Urothelium cell line (cell line): ENCODE measurements at places on chromosomes 16 and 17.
A peak's percentile ranks its signal among the peaks of the same experiment; 100 is the strongest.

DNA sequence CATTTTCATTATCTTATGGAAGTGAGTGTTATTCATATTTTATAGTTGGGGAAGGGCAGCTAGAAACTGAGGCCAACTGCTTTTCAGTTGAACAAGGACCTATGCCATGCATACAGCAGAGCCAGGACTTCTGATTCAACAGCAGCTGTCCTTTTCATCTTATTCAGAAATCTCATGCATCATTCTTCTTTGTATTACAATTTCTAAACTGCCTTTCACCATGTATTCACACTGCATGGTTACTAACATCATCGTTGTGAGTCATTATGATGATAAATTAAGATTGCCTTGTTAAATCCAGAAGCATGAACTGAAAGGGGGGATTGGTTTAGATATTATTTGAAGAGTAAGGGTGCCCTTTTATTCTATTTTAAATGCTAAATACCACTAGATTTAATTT, 1470.1 kb upstream of the GOT2 start:
- DNase-seq, result no peak

- DNase-seq, result no peak
Measured at GRCh38 chr17:77865112-77865611, 93.3 kb upstream of the TNRC6C start.

DNA sequence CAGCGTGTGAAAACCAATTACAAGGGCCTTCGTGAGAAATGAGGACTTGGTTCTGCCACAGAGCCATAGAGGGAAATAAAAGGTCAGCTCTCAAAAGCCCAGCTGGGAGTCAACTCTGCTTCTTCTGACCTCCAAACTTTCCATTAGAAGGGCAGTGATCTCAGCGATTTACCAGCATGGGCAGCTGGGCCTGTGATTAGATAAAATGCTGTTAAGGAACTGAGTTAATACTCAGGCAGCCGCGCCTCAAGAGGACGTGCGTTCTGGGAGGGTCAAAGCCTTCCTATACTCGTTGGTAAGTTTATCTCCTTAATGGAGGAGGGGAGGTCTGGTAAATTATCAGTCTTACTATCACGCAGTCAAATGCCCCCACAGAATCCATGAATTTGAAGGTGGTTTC, 480.2 kb upstream of the ERCC4 start:
- no peak for DNase-seq

DNA sequence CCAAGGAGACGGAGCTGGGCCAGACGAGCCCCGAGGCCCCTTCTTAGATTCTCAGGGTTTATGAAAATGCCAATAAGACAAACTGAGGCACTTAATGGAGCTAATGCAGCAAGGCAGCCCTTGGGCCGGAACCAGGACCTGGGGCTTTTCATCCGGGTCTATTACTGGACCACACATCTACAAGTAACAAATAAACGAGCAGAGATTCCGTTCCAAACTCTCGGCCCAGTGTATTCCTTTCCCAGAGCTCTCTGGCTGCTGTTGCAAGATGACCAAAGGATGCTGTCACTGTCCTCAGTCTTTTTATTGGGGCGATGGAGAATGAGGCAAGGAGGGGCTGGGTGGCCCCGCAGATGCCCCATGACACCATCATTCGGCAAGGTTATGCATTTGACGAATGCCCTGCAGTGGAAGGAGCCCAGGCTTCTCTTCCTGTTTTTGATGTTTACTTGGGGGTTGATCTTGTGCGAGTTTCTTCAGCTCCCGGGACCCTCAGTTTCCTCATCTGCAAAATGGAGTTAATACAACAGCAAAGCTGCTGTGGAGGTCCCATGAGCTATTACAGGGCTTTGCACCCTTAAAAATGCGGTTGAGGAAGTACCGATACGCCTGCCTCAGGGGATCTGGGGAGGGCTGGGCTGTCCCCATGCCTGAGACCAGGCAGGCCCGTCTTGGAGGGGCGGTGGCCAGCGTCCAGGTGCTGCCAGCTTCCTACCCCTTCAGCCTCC, 1.1 kb upstream of the NTN1 start:
- no peak for DNase-seq

- DNase-seq, result no peak
Measured at GRCh38 chr16:25134166-25134700, 22.7 kb downstream of the LCMT1 start.

- peak; percentile 94 for DNase-seq
Measured at GRCh38 chr17:67528751-67529436, 151.8 kb downstream of the PITPNC1 start.

- DNase-seq, result peak; percentile 16
Measured at GRCh38 chr17:44417553-44417952, 28.1 kb upstream of the ITGA2B start.

GRCh38 chr17:82106688-82107305, 8.8 kb upstream of the FASN start:
- DNase-seq, result no peak

GRCh38 chr17:60322056-60322387, 69.9 kb downstream of the USP32 start:
- DNase-seq, result no peak

- DNase-seq, result no peak
Measured at GRCh38 chr17:60395508-60396065, 3.7 kb upstream of the USP32 start.

GRCh38 chr17:27600471-27600870, 30.5 kb upstream of the LGALS9 start:
- no peak for DNase-seq

DNA sequence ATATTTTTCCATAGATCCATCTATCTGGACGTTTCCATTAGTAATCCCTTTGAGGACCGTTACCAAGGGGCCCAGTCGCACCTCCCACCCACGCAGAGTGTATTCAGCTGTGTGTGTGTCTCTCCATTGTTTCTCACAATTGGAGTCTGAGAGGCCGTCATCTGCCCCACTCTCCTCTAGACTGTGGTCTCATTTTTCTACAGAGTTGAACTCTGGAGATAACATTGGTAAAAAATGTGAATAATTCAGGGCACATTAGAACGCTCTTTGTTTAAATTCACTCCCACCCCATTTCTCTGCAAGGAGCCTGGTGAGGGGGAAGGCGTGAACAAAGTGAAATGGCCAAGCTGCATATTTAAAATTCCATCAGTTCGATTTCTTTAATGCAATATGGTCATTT, 333.1 kb upstream of the MAF start:
- no peak for DNase-seq

DNA sequence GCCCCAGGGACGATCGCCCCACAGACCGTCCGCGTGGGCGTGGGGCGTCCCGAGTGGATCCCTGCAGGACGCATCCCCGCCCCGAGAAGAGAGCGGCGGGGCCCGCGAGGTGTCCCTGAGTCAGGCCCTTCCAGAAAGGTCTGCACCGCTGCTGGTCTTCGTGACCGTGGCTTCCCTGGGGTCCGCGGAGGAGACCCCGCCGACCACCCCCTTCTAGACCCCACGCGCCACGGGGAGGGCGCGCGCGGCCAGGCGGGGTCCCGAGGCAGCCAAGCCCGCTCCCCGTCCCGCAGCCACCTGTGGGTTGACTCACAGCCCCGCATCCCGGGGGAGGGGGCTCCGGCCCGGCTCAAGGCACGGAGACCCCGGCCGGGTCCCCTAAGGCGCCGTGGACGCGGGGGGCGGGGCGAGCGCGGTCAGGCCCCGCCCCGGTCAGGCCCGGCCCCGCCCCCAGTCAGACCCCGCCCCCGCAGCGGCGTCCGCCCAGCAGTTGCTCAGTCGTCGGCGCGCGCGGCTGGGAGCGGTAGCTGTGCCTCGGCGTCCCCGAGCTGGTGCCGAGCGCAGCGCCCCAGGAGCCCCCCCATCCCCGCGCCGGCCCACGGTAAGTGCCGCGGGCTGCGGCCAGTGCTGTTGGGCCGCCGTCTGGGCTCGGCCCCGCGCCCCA, at the start of gene BAIAP3:
Gene BAIAP3 (plus strand): TSS at position 497 of the 664 bp plus-strand sequence. CDS start 4,905 bp downstream, outside the sequence.
- peak; percentile 86 for DNase-seq

DNA sequence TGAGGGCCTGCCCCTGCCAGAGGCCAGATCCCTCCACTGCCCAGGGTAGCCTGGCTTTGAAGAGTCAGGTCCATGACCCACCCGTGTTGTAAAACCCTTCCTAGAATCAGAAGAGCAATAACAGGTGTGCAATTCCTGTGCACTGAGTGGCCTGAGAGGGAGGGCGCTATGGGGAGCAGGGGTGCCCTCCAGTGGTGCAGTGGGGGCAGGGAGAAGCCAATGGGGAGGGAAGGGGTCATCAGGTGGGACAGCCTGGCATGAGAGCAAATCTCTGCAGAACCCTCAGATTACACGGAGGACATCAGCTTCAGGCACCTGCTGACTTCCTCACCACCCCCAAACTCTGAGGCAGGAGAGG, 72.9 kb upstream of the ZNF469 start:
- DNase-seq, result no peak

DNA sequence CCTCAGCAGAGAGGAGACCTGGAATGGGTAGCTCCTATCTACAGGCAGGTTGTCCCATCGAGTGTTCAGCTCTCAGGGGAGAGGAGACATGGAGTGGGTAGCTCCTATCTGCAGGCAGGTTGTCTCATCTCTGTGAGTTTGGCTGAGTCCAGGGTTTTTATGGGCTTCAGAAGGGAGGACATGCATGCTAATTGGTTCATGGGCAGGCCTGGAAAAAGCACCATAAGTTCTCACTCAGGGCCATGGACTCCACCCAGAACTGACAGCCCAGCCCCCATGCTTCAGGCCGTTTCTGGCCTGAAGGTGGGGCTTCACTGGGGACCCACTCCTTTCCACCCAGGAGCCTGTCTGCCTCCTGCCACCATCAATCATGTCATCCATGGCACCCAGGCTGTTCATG, 84.0 kb downstream of the CYB561 start:
- DNase-seq, result no peak

GRCh38 chr16:73875996-73876690, 420.5 kb upstream of the PSMD7 start:
- no peak for DNase-seq

GRCh38 chr16:26530584-26531289, 536.0 kb upstream of the C16orf82 start:
- no peak for DNase-seq

DNA sequence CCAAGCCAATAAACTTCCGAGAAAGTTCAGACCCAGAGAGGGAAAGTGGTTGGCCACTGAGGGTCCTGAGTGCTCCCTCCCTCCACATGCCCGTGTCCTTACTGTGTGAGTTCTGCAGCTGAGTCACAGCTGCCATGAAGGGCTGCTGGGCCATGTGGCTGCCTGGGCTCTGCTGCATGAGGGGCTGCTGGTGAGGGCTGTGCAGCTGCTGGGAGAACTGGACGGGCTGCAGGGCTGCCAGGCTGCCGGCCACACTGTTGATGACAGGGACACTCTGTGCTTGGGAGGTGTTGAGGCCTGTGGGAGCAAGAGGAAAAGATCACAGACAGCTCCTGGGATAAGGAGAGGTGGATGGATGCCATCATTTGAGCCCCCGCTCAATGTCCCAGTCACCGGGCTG, 44.0 kb downstream of the HNF1B start:
- DNase-seq, result no peak

DNA sequence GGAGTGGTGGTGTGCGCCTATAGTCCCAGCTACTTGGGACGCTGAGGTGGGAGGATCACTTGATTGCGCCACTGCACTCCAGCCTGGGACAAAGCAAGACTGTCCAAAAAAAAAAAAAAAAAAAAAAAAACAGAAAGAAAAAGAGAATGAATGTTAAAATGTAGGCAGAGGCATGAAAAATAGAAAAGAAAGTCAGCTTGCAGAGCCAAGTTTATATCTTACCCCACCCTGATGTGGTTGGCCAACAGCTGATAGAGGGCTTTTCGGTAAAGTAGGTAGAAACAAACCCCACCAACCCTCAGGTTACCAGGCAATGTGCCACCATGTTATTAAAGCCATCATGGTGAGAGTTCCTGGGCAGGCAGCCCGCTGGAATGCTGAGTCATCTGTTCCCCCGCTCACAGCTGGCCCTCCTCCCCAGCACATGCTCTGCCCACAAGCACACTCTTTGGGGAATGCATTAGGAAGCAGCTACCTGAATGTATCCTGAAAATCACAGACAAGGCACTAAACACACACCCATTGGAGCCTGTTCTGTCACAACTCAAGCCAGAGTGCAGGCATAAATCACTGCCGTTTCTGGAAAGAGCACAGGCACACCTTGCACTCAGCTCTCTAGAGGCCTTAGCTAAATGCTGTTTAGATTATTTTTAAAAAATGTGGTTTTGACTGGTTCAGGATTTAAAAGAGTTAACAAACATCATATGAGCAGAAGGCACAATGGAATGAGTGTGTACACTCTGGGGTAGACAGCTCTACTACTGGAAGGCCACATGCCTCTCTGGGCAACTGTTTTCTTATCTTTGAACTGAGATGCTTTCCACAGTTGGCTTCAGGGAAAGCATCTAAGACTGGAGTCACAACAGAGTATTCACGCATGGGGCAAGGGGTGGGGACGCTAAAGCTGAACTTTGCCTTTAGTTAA, 128.5 kb downstream of the PARN start:
- peak; percentile 90 for DNase-seq

GRCh38 chr17:57556320-57556719, 188.8 kb downstream of the CCDC182 start:
- DNase-seq, result no peak

GRCh38 chr16:81917375-81917774, 93.9 kb downstream of the SDR42E1 start:
- no peak for DNase-seq

DNA sequence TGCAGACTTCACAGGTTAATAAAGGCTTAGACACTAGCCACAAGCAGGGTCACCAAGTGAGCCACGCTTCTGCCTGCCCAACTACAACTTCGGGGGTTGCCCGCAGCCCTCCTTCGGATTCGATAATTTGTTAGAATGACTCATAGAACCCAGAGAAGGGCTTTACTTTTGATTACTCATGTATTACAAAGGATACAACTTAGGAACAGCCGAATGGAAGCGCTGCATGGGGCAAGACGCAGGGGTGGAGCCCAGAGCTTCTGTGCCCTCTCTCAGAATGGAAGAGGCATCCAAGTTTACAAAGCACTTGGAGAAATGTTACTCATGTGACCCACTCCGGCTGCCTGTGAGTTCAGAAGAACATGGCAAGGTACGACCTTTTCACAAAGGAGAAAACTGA, 7.5 kb upstream of the CDH5 start:
- DNase-seq, result peak; percentile 57

DNA sequence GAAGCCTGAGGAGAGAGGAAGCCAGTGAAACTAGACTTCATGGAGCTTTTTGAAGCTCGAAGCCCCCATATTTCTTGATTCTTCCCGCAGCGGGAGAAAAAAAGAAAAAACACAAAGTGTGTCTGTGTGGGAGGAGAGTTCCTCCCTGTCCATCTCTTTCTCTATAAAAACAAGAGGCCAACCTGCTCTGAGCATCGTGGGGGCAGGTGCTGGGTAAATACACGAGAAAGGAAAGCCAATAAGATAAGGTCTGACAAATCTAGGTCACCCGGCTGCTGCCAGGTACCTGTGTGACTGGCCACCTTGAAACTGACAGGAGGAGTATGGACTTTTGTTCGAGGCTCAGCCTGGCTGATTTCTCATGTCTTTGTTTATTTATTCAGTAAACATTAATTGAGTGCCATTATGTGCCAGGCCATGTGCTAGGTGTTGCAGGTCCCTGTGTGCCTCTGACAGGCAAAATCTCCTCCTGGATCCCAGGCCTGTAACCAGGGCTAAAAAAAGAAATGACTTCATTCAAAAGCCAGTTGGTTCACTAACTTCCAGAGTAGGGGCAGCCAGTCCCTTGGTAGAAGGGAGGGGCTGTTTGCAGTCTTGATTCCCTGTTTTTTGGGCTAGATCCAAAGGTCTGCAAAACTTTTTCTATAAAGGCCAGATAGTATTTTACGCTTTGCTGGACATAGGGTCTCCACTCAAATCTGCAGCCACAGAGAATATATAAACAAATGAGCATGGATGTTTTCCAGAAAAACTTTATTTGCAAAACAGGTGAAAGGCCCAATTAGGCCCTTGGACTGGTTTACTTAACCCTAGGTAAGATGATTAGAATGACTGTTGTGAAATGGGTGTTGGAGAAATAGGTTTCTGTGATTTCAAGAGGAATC, 35.6 kb downstream of the YPEL2 start:
- peak; percentile 95 for DNase-seq
